IMR-90 (cell line): ENCODE measurements at places on chromosomes 4 and X. TPM values are rescaled to one million over a fixed set of nuclear protein-coding genes. Genes with fewer than 3 reads are reported as not detected.

DNA sequence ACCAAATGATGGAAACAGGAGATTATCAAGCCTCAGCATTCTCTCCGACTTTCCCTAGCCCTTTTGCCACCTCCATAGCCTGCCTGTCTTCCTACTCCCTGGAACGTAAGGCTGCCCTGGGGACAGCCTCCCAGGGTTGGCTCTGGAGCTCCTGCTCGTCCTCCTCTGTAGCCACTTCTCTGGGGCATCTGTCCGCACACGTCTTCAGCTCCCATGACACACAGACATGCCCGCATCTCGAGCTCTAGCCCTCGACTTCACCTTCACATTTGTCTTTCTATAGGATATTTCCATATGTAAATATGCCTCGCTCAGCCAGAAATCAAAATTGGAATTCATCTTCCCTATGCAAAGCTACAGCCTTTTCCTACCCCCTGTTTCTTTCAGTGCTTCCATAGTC lies 67.7 kb downstream of the TSC22D3 start:
- H3K4me1 ChIP-seq = peaks cover 6% of the 10 kb centered on the region; the same call in 1 of the 2 replicates
- no peak overlapping the region for H3K27ac ChIP-seq
- no peak for DNase-seq
- peaks cover 17% of the 10 kb centered on the region for H3K27me3 ChIP-seq

DNA sequence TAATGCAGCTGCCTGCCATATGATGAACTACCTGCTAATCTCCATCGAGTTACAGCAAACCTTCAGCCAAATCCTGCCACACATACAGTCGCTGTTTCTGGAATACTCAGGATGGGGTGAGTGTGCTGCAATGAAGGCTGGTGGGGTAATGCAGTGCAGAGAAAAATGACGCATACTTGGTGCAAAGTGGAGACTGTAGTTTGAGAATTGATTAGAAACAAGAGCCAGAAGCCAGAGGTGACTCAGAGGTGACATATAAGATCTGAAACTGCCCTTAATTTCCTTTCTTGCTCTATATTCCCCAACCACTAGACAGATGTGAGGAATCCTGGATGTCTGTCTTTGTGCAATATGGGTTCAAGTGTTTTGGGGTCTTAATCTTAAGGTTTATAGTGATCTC lies 22.0 kb downstream of the C4orf54 start:
- H3K27me3 ChIP-seq = no peaks in the 10 kb centered on the region
- no peak overlapping the region for H3K4me3 ChIP-seq
- DNase-seq = no peak
- no peaks in the 10 kb centered on the region for H3K4me1 ChIP-seq
- no peaks in the 10 kb centered on the region for H3K36me3 ChIP-seq
- H3K27ac ChIP-seq = no peak overlapping the region

GRCh38 chr4:154927126-154927680 lies 146.1 kb downstream of the RBM46 start:
- no peak overlapping the region for H3K4me3 ChIP-seq
- H3K27ac ChIP-seq = no peak overlapping the region
- H3K36me3 ChIP-seq = no peaks in the 10 kb centered on the region
- H3K27me3 ChIP-seq = no peaks in the 10 kb centered on the region
- no peaks in the 10 kb centered on the region for H3K4me1 ChIP-seq
- no peak for DNase-seq

DNA sequence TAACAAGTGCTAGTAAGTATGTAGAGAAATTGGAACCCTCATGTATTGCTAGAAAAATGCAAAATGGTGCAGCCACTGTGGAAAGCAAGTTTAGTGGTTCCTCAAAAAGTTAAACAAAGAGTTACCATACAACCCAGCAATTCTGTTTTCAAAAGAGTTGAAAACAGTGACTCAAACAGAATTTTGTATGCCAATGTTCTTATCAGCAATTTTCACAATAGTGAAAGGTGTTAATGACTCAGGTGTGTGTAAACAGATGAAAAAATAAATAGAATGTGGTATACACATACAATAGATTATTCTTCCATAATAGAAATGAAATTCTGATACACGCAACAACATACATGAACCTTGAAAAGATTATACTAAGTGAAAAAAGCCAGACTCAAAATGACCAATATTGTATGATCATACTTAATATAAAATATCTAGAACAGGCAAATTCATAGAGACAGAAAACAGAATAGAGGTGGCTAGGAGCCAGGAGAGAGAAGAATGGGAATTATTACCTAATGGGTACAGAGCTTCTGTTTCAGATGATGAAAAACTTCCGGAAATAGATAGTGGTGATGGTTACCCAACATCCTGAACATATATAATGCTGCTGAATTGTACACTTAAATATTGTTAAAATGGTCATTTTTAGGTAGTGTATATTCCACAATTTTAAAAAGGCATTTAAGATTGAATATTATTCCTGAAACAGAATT lies 51.6 kb downstream of the WDFY3 start:
- H3K36me3 ChIP-seq = peaks cover 3% of the 10 kb centered on the region; the same call in 1 of the 2 replicates
- H3K27me3 ChIP-seq = no peaks in the 10 kb centered on the region
- no peaks in the 10 kb centered on the region for H3K4me1 ChIP-seq
- H3K27ac ChIP-seq = no peak overlapping the region

DNA sequence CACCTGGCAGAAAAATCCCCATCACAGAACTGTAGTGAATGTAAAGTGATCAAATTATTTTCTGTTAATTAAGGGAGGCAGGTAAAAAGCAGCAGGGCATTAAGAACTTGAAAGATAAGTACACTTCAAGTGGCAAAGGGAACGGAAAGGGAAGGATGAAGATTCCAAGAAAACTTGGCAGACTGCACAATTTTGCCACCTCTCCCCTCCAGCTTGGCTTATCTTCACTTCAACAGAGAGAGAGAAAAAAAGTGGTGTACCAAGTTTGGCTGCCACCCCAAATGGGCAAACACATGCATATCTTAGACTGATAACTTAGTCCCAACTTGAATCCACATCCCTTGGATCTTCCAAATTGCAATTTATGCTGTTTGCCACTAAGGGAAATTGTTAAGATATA lies 598.1 kb upstream of the ACTRT1 start:
- no peak overlapping the region for H3K27ac ChIP-seq
- H3K4me1 ChIP-seq = no peaks in the 10 kb centered on the region
- no peak overlapping the region for H3K4me3 ChIP-seq
- H3K36me3 ChIP-seq = no peaks in the 10 kb centered on the region
- H3K27me3 ChIP-seq = no peaks in the 10 kb centered on the region

DNA sequence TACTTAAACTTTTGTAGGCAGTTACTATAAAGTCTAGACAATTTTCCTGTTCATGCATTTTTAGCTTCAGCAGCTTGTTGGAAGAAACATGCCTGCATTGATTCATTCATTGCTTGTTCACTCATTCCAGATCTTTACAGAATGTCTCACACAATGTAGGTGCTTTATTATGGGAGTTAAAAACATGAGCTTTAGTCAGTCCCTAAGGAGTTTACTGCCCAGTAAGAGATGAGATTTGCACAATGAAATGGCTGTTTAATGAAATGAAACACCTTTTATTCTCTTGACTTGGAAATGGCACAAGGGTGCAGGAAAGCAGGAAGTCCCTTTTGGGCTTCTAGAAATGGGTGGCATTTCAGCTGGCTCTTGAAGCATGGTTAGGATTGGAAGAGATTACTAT lies 2.9 kb downstream of the NOCT start:
- no peaks in the 10 kb centered on the region for H3K27me3 ChIP-seq
- no peak overlapping the region for H3K4me3 ChIP-seq
- DNase-seq = peak; percentile 31
- no peaks in the 10 kb centered on the region; the same call in 1 of the 2 replicates for H3K36me3 ChIP-seq
- H3K27ac ChIP-seq = no peak overlapping the region

The NUP62CL gene
- not detected in 2 replicates for polyA plus RNA-seq

The SPANXD gene
- polyA plus RNA-seq = not detected in 2 replicates

The GPC3 gene
- not detected in 2 replicates for polyA plus RNA-seq

The SLC34A2 gene
- not detected in 2 replicates for polyA plus RNA-seq

The LPAR4 gene
- polyA plus RNA-seq = not detected in 2 replicates
